ENCODE measurements at places on chromosomes 7 and 10. TPM values are rescaled to one million over a fixed set of nuclear protein-coding genes. Genes with fewer than 3 reads are reported as not detected.

- DNase-seq: no peak
These were observed 172.3 kb downstream of the AUTS2 start for GRCh38 chr7:69770613-69771012.

- no peak for DNase-seq
These were observed 9.3 kb downstream of the CDC14C start for GRCh38 chr7:48933549-48934085.

Gene GHRHR
- not detected for polyA plus RNA-seq

Gene H2BK1
- polyA plus RNA-seq: not detected

GRCh38 chr7:47375121-47375938 is 206.6 kb downstream of the TNS3 start:
- DNase-seq: no peak
